ENCODE measurements at places on chromosomes 2 and 18.

DNA sequence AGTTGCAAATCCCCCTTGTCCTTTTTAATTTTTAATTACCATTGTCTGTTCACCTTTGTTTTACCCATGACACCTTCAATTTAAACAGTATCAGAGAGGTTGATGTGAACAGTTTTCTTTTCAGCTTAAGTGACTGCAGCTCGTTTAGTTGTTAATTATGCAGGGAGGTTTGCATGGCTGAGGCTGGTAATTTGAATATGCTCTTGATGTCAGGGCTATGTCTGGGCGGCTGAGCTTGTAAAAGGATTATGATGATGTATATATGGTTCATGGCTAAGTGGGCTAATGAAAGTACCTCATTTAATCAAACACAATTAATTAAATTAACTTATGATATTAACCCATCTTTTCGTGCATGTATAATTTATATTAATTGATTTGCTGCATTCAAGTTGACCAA lies 822.1 kb downstream of the GALR1 start:
- no peak for DNase-seq

GRCh38 chr18:54387631-54388030 lies 29.9 kb downstream of the C18orf54 start:
- DNase-seq: peak; percentile 5

- DNase-seq: no peak
Measured at GRCh38 chr2:69369802-69370201, 17.2 kb downstream of the GFPT1 start.

DNA sequence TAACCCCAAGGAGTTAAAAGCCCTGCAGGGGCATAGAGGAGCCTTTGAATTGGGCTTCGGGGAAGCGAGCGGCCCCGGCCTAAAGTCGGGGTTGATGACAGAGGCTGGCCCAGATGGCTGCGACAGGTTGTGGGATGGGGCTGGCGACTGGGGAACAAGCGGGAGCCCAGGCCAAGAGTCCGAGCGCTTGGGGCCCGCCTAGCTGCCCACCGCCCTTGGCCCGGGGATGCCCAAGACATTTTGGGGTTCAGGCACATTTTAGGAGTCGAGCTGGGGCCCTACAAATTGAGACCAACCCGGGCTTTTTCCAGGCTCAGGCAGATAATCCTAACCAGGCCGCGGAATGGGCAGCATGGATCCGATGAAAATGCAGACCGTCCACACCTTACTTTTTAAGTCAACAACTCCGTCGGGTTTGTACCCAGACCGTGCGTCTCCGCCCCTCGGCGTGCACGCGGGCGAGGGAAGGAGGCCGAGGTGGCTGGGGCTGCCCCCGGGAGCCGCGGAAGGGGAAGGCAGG lies 507 bp downstream of the RTKN start:
- DNase-seq: no peak

GRCh38 chr18:49026501-49027373 lies 76.0 kb upstream of the SMAD7 start:
- DNase-seq: no peak

DNA sequence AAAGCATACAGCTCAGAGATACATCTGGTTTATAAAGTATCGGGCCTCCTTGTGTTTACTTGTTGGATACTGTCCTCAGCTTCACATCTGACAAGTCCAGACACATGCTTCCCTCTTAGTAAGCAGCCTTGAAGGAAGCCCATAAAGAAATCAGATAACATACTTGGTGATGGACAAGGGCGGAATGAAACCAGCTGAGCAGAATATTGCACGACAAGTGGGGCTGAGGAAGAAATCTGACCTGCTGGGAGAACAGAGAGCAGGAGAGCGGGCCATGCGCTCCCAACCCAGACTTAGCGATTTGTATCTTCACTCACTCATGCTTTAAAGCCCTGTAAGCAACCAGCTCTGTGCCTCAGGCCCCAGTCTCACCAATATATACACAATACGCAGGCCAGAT lies 208.4 kb downstream of the CDH20 start:
- no peak for DNase-seq

- DNase-seq: peak; percentile 72
Measured at GRCh38 chr2:150487537-150488429, at the start of gene RND3. TSS of gene RND3 (minus strand) at chr2:150487667. CDS start at chr2:150487417, 250 bp downstream.

- DNase-seq: no peak
Measured at GRCh38 chr2:133407341-133407740, 160.9 kb downstream of the NCKAP5 start.

- DNase-seq: no peak
Measured at GRCh38 chr2:117056376-117056748, 758.1 kb upstream of the DDX18 start.

GRCh38 chr2:173171321-173171720 lies 95.7 kb downstream of the MAP3K20 start:
- DNase-seq: no peak

DNA sequence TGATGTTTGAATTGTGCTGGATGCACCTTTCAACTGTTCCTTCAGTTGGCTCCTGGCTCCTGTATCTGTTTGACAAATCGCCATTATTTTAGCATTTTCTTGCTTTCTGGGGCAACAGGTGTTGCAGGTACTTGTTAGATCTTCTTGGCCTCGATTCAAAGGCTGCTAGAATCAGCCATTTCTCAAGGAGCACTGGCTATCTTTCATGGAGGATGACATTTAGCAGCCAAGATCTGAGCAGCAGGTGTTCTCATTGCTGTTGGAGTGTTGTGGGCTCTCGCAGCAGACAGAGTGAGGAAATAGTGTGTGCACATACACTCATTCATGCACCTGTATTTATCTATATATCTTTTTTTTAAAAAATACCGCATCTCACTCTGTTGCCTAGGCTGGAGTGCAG lies 52.2 kb downstream of the INPP5D start:
- DNase-seq: no peak

- no peak for DNase-seq
Measured at GRCh38 chr2:132414081-132414480, 2.5 kb upstream of the GPR39 start.

GRCh38 chr2:23516520-23517256 lies 131.7 kb downstream of the KLHL29 start:
- DNase-seq: no peak

DNA sequence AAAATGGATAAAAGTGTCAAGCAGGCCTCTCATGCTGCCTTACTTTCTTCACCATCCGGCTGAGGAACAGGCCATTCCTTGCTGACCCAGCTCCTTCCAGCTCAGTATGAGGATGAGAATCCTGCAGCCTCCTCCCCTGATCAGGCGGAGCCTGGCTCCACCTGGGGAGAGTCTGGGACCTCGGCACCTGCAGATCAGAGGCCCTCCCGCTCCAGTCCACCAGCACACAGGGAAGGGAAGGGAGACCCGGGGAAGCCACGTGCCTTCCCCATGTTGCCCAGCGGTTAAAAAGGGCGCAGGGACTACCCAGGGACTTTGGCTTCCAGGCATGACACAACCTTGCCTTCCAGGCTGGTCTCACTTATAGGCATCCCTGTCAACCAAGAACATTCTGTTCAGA lies 172.0 kb downstream of the NDUFA10 start:
- DNase-seq: no peak

- DNase-seq: no peak
Measured at GRCh38 chr2:114859726-114860510, 417.5 kb downstream of the DPP10 start.

- no peak for DNase-seq
Measured at GRCh38 chr2:175449616-175450015, 268.1 kb upstream of the ATP5MC3 start.

GRCh38 chr2:142065700-142066099 lies 65.1 kb downstream of the LRP1B start:
- DNase-seq: no peak

DNA sequence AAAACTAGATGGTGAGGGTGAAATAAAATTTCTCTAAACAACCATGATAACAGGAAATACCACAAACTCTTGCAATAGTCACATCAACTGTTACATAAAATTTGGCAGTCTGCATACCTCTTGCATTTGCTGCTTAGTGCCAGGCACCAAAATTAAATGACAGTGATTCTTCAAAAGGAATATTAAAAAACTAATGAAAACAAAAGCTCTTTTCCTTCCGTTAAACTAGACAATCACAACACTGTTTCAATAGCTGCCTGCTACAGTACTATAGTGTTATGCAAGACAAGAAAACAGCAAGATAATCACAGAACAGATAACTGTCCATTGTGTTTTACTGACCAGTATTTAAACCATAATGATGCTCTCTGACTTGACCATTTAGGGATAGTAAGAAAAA lies 239.0 kb upstream of the SMAD7 start:
- DNase-seq: no peak

- DNase-seq: no peak
Measured at GRCh38 chr2:169275696-169276444, 86.5 kb downstream of the LRP2 start.

DNA sequence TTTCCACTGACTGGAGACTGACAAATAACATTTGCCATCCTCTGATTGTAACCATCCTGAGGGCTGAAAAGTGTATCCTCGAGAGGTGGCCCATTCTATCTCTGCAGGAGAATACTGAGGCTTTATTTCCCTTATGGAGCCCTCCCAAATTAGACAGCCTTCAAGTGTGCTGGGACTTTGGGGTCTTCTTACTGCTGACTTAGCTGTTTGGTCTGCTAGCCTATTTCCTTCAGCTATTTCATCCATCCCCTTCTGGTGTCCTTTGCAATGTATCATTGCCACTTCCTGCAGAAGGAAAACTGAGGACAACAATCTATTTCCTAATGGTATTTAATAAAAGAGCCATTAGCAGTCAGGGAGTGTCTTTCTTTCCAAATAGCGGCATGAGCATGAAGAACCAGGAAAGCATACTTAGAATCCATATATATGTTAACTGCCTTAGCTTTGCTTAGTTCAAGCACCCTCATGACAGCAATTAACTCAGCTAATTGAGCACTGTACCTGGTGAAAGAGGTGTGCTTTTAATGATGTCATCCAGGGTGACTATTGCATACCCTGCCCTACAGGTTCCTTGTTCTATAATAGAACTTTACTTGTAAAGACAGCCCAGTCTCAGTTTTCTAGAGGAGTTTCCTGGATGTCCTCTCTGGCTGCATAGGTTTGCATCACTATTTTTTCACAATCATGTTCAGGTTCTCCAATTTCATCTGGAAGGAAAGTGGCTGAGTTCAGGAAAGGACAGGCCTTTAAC lies 24.0 kb downstream of the CMPK2 start:
- DNase-seq: no peak

GRCh38 chr2:190607014-190607597 lies 41.8 kb upstream of the NAB1 start:
- DNase-seq: peak; percentile 26

- no peak for DNase-seq
Measured at GRCh38 chr2:133780997-133781513, 212.8 kb upstream of the NCKAP5 start.
